ENCODE measurements at places on chromosomes 11 and 22.

GRCh38 chr11:34416088-34416487 lies 22.6 kb upstream of the CAT start:
- DNase-seq = no peak

DNA sequence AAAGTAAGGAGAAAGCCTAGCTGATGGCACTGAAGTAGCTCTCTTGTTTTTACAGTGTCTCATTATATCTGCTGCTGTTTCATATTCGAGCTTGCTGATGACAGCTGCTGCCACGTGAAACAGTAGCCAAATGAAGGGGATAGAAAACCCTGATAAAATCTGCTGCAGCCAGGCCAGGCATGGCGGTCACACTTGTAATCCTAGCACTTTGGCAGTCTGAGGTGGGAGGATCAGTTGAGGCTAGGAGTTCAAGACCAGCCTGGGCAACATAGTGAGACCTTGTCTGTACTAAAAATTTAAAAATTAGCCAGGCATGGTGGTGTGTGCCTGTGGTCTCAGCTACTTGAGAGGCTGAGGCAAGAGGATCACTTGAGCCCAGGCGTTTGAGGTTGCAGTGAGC lies 13.4 kb downstream of the IFT46 start:
- DNase-seq = no peak

DNA sequence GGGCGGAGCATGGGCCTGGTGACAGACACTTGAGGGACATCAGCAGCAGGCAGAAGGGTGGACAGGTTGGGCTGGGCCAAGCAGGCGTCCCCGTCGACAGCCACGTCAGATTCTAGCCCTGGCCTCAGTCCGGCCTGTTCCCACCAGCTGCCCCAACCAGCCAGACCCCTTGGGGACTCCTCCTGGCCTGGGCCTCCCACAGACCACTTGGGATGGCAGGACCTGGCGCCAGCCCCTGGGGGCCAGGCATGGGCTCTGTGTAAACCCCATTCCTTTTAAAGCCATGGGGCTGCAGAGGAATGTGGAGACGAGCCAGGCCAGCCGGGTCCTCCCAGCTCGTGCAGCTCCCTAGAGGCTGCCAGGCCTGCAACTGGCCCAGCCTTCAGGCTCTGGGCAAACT lies 4.7 kb upstream of the SUSD2 start:
- no peak for DNase-seq

DNA sequence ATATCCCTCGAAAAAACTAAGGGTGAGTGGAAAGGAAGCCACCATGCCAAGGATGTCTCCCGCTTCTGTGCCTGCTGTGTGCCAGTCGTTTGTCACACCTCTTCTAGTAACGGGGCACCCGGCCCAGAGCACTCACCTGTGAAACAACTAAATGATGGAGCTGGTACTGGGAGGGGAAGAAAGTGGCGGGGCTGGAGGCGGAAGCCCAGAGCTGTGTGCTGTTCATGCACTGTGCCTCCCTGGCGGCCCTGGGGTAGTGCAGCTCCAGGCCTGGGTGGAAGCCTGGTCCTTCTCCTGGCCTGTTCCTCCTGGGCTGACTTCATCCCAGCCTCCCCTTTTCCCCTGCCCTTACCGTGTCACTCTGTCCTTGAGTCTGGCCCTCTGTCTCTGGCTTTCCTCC lies 130.2 kb downstream of the CEP164 start:
- peak; percentile 55 for DNase-seq

DNA sequence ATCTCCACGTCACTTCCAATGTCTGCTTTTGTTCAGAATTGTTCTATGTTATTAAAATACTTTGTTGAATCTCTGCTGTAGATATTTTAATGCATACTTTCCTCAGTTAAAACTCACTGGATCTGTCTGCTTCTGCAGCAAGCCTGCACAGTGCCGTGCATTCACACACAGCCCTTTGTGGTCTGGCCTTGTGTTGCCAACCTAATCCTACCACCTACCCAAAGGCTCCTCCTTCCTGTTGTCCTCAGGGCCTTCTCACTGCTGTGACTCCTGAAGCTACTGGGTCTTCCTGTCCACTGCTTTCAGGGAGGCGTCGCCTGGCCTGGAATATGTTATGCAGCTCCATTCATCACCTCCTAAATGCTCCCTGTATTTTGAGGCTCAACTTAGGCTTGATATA lies 67.0 kb downstream of the PPP6R3 start:
- DNase-seq = no peak

DNA sequence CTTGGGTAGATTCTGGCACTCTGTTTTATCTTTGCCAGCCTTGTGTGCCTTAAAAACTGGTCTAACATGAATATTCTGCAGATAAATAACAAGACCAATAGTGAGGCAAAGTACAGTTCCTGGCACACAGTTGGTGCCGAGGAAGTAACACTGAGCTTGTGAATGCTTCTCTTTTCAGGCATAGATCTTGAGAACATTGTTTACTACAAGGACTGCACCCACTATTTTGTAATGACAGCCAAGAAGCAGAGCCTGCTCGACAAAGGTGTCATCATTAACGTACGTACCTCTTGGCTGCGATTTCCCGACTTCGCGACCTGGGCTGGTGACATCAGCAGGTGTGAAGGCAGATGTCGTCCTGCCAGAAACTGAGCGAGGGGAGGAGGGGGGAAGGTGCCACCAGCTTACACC lies 105.7 kb downstream of the MICAL2 start:
- no peak for DNase-seq

DNA sequence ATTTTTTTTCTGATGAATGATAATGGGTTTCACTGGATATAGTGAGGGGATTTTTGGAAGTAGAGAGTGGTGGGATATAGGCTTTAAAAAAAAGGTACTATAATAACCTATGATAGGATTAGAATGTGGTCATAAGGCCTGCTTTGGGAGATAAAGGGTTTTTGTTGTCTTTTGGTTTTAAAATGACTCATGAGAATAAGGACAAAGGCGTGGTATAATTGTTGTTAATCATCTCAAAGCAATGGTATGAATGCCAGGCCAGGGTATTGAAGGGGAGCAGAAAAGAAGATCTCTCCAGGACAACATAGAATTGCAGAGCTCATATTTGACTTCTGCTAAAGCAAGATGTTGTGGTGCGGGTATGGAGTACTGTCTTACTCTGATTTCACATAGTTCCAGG lies 579.4 kb downstream of the JRKL start:
- no peak for DNase-seq

- no peak for DNase-seq
Observed at GRCh38 chr22:19057539-19057938, 64.7 kb downstream of the DGCR2 start.

- DNase-seq = peak; percentile 60
Observed at GRCh38 chr22:39144101-39144767, 8.2 kb downstream of the CBX7 start.

GRCh38 chr11:43123443-43123842 lies 188.4 kb upstream of the API5 start:
- no peak for DNase-seq

DNA sequence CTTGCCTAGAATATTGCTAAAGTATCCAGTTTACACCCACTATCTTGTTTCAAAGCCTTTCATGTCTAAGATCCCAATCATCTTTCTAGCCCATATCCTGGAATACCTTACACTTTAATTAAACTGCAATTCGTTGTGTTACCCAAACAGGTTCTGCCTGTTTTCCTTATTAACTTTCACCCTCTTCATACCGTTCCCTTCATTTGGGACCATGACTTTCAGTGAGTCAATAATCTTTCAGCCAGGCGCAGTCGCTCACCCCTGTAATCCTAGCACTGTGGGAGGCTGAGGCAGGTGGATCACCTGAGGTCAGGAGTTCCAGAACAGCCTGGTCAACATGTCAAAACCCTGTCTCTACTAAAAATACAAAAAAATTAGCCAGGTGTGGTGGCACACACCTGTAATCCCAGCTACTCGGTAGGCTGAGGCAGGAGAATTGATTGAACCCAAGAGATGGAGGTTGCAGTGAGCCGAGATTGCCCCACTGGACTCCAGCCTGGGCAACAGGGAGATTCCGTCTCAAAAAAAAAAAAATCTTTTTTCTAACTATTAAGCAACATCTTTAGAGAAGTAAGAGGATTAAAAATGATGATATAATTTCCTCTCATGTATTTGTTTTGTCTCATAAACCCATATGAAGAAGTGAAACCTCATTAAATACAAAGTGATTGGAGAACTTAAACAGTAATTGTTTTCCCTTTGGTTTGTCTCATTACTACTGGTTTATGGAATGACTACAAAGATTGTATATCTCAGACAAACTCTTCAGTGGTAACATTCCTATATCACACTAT lies 20.7 kb downstream of the DMC1 start:
- DNase-seq = no peak

DNA sequence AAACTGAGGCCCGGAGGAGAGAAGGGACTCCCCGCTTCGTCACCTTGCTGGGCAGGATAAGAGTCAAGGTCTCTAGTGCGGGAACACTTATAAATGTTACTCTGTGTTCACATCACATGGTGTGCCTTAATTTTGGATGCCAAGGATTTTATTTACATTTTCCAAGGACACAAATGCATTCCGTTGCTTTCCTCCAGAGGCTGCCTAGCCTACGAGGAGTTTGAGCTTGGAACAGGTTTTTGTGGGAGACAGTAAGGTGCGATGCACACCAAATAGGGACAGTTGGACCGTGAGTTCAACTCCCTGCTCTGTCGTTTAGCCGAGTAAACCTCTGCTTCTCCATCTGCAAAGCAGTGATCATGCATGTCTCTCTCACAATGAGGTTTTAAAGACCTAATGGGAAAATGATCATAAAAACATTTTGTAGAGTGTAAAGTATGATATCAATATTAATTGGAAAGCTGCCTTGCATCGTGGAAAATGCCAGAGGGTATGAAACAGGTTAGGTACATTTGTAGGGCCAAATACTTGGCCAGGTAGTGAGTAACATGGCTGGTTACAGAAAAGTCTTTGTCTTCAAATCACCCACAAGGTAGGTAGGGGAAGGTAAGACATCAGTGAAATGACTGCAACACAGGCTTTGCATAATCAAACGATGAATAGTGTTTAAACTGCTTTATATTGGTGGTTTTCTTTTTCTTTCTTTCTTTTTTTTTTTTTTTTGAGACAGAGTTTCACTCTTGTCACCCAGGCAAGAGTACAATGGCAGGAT lies 61.8 kb downstream of the ST3GAL4 start:
- DNase-seq = no peak

- no peak for DNase-seq
Observed at GRCh38 chr22:49151256-49152126, 676.2 kb downstream of the BRD1 start.

DNA sequence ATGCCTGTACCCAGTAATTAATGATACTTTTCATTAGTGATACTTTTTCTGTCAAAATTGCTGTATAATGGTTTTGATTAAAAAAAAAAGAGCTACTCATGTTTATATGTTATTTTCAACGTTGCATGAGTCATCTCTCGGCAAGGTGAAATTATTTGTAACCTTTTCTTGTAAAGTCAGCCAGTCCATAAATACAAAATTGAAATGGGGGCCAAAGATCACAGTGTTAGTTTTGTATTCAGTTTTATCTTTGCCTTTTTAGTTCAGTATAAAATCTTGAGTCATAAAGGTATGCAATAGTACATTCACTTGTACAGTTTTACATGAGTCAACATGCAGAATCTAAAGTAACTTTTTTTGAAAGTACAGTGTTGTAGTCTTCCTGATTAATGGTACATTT lies 4.3 kb downstream of the ARHGEF12 start:
- no peak for DNase-seq

GRCh38 chr22:28788601-28789000 lies 11.8 kb downstream of the XBP1 start:
- no peak for DNase-seq

- no peak for DNase-seq
Observed at GRCh38 chr11:63710476-63711217, 29.3 kb downstream of the RTN3 start.

- no peak for DNase-seq
Observed at GRCh38 chr11:117603932-117604331, 193.1 kb downstream of the DSCAML1 start.

DNA sequence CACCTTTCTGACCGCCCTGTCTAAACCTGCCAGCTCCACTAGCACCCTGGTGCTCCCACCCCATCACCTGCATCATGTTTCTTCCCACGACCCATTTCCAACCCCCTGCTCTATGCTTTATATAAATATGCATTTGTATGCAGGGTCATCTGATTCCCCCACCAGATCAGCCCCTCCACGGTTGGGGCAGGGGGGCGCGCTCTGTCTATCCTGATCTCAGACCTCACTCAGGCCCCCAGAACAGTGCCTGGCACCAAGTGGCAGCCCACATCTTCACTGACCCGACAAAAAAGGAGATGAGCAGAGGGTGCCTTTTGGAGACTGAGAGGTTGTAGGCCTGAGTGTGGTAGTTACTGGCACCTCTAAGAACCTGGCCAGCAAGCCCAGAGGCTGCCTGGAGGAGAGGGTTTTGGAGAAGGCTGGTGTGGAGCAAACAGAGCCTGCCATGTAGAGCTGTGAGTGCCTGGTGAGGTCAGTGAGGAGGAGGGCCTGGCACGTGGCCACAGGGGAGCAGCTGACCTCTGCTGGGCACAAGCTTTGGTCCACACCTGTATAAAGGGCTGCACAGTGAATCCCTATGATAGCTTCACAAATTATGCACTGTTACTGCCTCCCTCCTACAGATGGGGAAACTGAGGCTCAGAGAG lies 86.3 kb upstream of the RTL6 start:
- DNase-seq = no peak

GRCh38 chr11:27612932-27613880 lies 87.0 kb downstream of the BDNF start:
- no peak for DNase-seq

GRCh38 chr11:8697054-8697453 lies 14.5 kb downstream of the RPL27A start:
- no peak for DNase-seq

DNA sequence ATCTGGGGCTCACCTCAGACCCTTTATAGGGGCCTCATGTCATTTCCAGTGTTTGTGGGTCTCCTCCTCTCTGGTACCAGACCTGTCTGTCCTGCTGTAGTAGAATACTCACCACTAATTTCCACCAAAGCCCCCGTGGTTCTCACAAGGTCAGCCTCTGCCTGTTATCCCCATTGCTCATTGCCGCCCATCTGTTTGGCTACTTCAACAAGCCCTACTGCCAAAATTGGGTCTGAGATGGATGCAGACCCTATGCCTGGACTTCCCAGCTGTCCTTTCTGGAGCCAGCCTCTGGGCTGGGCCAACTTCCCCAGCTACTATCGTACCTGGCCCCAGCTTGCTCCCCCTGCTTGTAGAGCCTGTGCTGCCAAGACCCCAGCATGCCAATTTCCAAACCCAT lies 152.1 kb upstream of the ISX start:
- no peak for DNase-seq

- no peak for DNase-seq
Observed at GRCh38 chr22:50146439-50147238, 23.9 kb upstream of the PANX2 start.

GRCh38 chr22:43628250-43628649 lies 183.9 kb downstream of the EFCAB6 start:
- no peak for DNase-seq

DNA sequence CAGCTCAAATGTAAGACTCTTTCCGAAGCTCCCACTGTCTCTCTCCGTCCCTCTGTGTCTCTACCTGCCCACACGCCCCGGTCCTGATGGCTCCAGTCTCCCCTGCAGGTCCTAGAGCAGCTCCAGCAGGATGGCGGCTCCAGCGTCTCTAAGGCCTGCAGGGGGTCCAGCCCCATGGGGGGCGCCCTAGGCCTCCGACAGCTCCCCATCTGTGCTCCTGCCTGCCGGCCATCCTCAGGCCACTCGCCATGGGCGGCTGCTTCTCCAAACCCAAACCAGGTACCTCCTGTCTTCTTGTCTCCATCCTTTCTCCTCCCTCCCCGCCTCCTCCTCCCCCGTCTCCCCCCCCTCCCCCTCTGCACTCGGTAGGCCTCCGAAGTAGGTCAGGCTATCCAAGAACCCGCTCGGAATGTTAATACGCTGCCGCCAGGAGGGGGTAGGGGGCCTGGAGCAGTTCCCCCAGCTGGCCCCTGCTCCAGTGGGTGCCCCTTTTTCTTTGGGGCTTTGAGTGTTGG lies 699 bp downstream of the AIFM3 start:
- no peak for DNase-seq

Measured in NCI-H2029 (cell line).